ENCODE measurements at places on chromosomes 4 and X.

GRCh38 chr4:94338681-94339351 is 3.8 kb downstream of the HPGDS start:
- no peak for DNase-seq

- DNase-seq, result no peak
Observed at GRCh38 chrX:41619221-41619620, 69.6 kb upstream of the GPR34 start.

- DNase-seq, result peak; percentile 74
Observed at GRCh38 chr4:138310991-138311390, 68.8 kb upstream of the SLC7A11 start.

GRCh38 chr4:11409632-11410031 is 19.1 kb downstream of the HS3ST1 start:
- no peak for DNase-seq

DNA sequence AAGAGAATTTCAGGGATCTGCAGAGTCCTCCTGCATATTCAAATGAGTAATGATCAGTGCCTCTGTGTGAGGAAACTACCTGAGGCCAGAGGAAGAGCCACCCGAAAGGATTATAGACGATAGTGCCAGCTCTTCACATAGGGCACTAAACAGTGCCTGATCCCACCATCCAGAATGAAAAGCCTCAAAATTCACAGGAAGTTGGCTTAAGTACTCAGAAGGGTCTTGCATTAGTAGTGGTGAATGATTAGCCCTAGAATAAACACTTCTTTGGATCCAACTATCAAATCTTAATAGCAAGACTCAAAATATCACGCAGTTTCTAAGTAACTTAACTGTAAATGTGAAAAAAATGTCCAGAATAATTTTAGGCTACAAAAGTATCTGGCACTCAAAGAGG is 324.4 kb downstream of the ZNF674 start:
- DNase-seq, result no peak

DNA sequence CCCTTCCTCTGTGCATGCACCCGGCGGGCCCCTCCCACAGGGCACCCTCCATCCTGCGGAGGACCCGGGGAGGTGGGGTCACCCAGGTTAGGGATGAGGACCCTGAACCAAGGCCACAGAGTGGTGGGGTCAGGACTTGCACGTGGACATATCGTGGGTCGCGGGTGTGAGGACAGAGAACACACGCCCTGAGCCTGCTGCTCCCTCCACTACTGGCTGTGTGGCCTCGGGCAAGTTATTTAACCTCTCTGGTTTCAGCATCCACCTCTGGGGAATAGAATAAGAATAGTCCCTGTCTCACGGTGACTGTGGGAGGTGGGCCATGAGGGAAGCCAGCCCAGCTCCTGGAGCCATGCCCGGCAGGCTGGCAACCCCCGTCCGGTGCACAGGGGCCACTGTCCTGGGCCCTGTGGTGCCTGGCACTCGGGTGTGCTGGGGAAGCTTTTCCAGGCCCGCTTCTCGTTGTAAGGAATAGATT is 5.1 kb downstream of the PSAPL1 start:
- no peak for DNase-seq

Data from fibroblast of upper back skin (primary cell).